ENCODE measurements at places on chromosomes 12 and 14. TPM values are rescaled to one million over a fixed set of nuclear protein-coding genes. Genes with fewer than 3 reads are reported as not detected.

- no peak for DNase-seq
These were observed 23.2 kb downstream of the AP5M1 start for GRCh38 chr14:57291692-57292647.

DNA sequence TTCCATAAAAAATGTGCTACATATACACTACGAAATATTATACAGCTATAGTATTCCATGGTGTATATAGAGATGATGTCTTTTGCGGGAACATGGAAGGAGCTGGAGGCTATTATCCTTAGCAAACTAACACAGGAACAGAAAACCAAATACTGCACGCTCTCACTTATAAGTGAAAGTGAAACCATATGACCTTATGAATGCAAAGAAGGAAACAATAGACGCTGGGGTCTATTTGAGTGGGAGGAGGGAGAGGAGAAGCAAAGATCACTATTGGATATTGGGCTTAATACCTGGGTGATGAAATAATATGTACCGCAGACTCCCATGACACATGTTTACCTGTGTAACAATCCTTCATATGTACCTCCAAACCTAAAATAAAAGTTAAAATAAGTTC, 142.8 kb downstream of the LRFN5 start:
- no peak for DNase-seq

DNA sequence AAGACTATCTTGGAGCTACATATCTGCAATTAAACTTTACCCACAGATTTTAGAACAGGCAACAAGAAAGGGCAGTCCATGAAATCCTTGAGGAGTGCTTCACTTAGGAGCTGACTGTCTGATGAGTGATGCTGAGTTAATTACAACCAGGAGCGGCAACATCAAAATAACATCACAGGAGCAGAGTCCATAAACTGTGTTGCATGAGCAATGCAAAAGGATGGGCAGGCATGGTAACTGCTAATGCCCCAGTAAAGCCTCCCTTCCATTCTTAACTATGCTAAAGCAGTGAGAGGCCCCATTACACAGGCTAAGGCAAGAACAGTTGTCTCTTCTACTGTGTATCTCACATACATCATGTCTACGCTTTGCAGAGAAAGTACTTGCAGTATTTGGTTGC, 156.6 kb downstream of the PAX9 start:
- no peak for DNase-seq

Gene VRTN
- not detected for total RNA-seq
